Endodermal cell (in vitro differentiated cells): ENCODE measurements at places on chromosomes 7 and 10.
A peak's percentile ranks its signal among the peaks of the same experiment; 100 is the strongest.

DNA sequence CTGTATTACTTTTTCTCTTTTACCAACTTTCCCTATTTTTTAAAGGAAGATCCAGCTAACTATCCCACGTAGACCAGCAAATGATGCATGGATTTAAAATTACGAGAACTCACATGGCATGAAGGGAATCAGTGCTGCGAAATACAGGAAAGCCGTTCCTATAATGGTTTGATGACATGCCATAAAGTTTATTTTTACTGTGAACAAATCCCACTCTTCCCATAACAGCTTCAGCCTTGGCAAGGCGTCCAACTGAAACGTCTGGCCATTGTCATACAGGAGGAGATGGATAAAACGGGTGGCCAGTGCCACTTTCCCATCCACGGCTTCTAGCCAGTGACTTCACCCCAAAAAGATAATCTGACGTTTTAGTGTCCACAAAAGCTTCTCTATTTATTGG lies 106.2 kb upstream of the DDC start:
- DNase-seq, result no peak

- DNase-seq, result peak; percentile 46
Measured at GRCh38 chr10:119517235-119518141, 25.0 kb downstream of the RGS10 start.

DNA sequence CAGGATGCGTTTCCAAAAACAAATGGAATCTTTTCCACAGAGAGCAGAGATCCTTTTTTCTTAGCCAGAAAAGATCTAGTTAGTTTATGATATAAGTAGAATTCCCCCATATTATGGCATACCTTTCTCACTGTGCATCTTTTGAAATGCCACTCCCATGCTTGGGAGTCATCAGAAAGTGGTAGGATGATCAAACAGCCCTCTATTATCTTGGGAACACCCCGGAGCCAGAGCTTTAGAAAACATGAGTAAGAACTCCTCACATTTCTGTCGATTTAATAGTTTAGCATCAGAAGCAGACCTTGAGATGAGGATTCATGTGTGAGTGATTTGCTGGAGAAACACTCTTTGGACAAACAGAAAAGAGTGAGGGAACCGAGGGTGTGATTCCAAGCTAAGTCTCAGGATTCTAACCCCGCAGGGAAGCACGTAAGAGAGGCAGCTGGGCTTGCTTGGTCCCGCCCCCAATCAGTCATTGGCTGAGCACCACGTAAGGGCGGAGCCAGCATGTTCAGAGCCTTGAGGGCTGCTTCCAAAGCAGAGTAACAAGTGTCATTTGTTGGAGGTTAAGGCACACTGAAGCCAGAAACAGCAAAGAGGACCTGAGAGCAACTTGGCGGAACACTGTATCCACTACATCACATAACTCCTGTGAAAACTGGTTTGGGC lies 43.7 kb upstream of the NXPH1 start:
- DNase-seq, result peak; percentile 93

GRCh38 chr7:40177071-40177470 lies 42.3 kb downstream of the SUGCT start:
- no peak for DNase-seq

- DNase-seq, result peak; percentile 90
Measured at GRCh38 chr10:75234683-75235374, 928 bp downstream of the COMTD1 start.

GRCh38 chr10:59577984-59578383 lies 131.7 kb downstream of the SLC16A9 start:
- no peak for DNase-seq

- peak; percentile 50 for DNase-seq
Measured at GRCh38 chr10:62980687-62981086, 152.4 kb upstream of the NRBF2 start.

DNA sequence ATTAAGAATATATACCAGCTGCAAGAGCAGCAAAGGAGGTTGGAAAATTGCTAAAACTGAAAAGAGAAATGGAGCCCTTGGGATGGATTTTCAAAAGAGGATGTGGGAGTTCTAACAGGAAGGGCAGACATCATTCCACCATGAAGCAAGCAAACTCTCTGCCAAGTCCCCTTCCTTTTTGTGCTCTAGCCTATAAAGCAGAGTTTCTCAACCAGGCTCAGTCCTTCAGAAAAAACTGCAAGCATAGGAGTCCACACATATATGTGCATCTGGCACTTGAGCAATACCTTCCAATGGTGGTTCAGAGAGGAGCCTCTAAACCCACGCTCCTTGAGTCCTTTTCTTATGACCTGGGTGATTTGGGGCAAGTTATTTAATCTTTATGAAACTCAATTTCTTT lies 98.6 kb upstream of the MKX start:
- no peak for DNase-seq

- DNase-seq, result no peak
Measured at GRCh38 chr7:31492086-31492485, 21.8 kb upstream of the ITPRID1 start.

DNA sequence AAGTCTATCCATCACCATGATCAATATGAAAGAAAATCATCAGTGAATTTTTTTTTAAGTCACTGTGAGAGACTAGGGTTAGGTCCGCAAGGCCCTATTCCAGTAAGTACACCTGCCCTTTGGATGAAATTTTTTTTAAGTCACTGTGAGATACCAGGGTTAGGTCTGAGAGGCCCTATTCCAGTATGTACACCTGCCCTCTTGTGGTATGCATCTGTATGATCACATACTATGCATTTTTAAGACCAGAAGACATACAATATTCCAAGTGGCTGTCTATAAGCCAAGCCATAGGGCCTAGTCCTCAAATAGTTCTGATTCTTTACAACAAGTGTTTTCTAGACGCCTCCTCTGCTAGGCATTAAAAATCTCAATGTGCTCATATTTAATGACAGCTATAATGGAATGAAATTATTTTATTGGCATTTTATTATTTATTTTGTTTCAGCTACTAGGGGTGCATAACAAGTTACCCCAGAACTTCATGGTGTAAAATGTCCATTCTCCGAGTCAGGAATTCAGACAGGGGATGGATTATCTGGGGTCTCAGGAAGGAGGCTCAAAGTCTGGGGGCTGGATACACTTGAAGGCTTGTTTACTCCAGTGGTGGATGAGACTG lies 53.1 kb downstream of the TEX36 start:
- DNase-seq, result no peak
